ENCODE measurements at places on chromosomes 2 and 18.

DNA sequence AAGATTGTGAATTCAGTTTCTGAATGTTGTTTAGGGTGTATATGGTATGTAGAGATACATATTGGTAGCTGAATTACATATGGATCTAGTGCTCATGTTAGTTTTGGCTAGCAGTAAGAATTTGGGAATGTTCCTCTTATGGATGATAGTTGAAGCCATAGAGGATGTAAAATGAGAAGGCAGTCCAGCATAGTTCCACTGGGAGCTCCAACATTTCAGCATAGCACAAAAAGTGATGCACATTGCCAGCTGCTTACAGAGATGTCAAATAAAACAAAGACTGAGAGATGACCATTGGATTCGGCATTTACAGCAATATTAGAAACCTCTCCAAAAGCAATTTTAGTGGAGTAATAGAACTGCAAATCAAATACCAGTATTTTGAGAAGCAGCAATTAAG lies 77.4 kb downstream of the EML4 start:
- no peak for DNase-seq

- DNase-seq: no peak
These were observed 5.5 kb upstream of the SFT2D3 start for GRCh38 chr2:127695491-127696472.

GRCh38 chr2:224870341-224870740 lies 154.2 kb upstream of the CCDC195 start:
- no peak for DNase-seq

- DNase-seq: no peak
These were observed 6.1 kb downstream of the TMEM18 start for GRCh38 chr2:671072-671471.

DNA sequence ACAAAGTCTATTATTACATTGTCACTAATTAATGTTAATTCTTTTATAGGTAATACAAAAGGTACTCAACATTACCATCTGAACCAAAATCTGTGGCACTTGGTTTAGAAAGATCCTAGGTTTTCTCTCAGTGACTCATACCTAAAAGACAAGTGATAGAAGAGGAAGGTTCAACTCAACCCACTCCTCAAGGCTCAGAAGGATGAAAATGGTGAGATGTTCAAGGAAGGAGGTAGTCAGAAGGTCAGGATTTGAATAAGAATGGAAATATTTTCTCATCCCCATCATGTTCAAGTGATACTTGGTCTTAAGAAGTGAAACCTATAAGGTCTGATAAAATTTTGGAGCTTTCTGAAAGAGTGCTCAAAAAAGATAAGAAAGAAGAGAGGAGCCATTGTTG lies 86.4 kb upstream of the FBXO11 start:
- no peak for DNase-seq

GRCh38 chr2:23666980-23667357 lies 260.0 kb downstream of the ATAD2B start:
- no peak for DNase-seq

- no peak for DNase-seq
These were observed 2.1 kb upstream of the TRIB2 start for GRCh38 chr2:12714391-12715221.

DNA sequence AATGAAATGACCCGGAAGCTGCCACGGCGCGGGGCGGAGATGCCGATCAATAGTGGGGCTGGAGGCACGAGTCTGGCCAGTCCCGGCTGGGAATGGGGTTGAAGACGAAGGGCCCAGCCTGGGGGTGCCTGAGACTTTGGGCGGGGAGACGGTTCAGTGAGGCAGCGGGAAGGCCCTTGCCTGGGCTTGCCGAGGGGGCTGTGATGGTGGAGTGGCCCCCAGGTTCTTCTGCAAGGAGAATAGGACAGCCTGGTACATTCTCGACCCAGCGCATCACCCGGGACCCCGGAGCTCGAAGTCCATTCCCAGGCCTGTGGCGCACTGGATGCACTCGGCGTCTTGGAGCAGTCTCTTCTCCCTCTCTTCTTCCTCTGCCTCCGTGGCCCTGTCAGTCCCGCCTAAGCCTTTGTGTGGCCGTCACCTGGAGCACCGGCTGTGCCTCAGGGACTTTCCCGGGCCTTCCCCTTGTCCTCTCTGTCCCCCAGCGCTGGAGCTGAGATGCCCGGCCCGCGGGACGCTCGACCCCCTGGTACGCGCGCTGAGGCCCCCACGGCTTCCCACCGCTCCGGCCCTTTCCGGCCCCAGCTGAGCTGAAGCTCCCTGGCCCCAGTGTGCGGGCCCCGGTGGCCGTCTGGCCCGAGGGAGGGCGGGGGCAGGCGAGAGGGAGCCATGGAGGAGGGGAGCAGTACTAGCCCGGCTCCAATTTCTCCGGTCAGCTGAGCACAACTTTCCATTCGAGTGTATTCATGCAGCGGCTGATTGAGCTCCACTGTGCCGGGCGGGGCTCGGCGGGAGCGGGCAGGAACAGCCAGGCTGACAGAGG lies 8.0 kb downstream of the SIX3 start:
- DNase-seq: no peak

- DNase-seq: no peak
These were observed 673 bp upstream of the SMCHD1 start for GRCh38 chr18:2654928-2655177.

GRCh38 chr2:72117718-72118117 lies 29.9 kb downstream of the CYP26B1 start:
- DNase-seq: no peak

GRCh38 chr2:44326548-44327264 lies 34.6 kb downstream of the PREPL start:
- no peak for DNase-seq

DNA sequence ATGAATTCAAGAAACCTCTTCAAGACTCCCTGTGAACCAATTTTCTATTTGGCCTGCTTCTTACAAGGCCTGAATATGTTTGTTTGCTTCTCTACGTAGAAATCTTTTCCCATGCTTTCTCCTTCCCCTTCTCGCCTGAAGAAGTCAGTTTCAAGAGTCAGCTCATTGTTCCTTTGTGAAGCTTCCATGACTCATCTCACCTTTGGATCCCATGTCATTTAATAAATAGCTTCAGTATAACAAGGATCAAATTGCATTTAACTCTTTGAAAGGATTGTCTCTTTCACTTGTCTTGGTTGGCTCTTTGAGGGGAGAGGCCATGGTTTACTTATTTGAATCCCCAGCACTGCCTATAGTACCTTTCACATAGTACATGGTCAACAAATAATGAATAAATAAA lies 28.4 kb downstream of the CPS1 start:
- DNase-seq: no peak

GRCh38 chr2:96500385-96501066 lies 4.6 kb downstream of the NEURL3 start:
- no peak for DNase-seq
